Stimulated activated CD8-positive, alpha-beta memory T cell treated with anti-CD3 and anti-CD28 coated beads, Interleukin-2, amount 100 ng/mL, for 1 hour (primary cell): ENCODE measurements at places on chromosomes 2 and 18.

DNA sequence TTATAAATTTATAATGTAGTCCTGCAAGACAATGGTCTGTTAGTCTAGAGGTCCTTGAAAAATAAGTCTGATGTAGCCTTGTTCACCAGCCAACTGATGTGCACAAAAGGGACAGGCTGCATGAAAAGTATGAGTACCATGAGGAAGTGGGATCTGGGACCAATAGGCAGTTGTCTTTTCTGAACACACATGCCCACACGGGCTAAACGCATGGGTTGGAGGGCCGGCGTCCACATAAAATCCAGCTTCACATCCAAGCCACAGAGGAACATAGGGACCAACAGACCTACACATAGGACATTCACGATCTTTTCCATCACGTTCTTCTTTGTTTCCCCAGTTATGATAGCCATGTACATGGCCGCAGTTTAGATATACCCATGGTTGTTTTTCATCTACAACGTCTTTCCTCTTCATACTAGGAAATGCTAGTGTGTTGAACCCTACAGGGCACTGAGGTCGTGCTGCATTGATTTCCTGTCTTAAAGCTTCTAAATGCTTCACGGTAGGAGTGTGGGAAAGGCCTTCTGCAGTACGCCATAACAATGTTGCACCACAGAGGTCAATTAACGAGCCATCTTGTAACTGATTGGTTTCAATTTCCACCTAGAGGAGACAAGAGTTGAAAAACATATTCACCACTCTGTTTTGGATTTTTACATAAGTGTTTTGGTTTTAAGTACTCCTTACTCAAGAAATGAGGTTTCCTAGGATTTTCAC, 49.4 kb downstream of the PELI1 start:
- DNase-seq: no peak

DNA sequence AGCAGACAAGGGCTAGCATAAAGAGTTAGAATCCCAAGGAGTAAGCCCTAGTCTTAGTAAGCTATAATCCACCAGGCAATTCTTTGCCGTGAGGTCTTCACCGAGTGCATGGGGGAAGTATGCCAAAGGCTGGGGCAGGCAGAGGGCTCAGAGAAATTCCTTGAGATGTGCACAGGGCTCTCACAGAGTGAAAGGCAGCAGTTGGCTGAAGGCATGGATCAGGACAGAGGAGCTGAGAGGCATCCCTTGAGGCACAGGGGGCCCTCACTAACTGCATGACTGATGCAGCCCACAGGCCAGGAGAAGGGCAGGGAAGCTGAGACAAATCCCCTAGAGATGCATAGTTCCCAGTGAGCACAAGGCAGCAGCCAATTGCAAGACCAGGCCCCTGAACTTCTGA, 34.1 kb downstream of the PTH2R start:
- DNase-seq: no peak

DNA sequence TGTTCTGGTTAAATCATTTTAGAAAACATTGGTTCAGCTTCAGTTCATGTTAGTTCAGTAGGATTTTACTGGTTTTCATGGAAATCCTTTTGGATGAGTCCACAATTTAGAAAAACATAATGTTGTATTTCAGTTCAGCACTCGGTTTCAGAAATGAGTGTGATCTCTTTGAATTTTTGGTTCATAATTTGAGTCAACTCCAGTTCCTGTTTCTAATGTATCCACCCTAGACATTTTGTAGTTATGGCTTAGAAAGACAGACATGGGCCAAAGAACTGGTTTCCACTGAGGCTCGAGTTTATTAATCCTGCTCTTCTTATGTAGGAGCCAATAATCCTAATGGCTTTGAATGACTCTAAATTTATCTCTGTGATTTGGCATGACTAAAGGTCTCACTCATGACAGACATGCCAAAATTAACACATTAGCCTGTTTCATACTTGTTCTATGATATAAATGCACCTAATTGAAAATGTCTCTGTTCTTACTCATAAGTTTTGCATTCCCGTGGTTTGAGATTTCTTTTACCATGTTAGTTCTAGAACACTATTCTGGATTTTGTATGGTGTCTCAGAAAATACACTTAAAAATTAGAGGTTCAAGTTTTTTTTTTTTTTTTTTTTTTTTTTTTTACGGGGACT, 82.3 kb upstream of the SPRED2 start:
- no peak for DNase-seq

DNA sequence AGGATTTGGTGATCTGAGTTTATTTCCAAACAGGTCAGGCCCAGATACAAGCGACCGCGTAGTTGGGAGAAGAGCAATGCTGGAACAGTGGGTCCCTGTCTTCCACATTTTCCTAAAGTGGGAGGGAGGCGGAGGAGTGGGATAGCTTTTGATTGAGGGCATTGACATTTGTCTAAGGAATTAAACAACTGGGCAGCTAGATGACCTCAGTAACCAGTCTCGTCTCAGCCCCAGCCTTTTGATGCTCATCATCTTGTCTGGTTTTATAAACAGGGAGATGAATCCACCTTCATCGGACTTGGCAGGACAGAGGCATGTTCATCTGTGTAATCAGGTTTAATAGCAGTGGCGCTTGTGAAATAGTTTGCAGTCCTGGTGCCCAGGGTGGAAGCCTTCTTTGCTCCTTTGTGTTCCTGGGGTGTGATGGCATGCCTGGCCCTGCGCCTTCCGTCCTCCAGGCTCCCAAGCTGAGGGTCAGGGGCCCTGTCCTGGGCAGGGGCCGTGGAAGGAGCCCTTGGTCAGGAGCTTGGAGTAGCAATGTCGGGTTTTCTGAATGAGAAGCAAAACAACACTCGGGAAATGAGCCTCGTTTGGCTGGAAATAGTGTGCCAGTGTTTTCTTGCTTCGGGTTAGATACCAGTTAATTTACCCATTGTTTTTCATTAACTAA, 193.8 kb downstream of the FAM210A start:
- no peak for DNase-seq

- DNase-seq: no peak
Observed at GRCh38 chr2:127143841-127144782, 37.2 kb upstream of the BIN1 start.

DNA sequence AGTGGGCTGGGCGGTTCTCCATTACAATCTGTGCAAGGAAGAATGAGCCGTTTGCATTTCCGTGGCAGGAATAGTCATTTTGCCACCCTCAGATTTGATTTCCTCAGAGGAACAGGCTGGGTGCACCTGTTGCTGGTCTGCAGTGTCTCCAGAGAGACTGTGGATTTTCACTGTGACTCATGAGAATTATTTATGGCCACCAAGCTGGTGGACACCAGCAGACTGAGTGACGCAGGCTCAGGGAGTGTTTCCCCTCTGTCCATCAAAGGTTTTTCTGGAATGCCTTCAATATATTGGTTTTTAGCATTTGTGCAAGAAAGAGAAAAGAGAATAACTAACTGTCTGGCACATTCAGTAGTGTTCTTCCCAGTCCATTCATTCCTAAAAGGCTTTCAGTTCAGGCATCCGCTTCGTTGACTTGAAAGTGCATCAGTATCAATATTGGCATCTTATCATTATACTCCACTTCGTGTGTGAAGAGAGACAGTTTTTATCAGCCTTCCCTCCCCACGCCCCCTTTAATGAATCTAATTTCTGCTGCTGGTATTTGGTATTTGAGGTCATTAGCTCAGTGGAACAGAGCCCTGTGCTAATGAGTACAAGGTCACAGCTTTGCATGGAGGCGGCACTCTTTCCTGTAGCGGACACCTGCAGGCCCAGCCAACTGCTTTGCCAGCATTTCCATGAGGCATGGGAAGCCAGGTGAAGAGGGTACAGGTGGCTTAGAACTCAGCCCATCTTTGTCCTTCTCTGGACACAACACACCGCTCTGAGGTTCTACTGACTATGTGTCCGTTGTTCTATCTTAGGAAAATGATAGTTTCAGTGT, 39.9 kb downstream of the PRKCE start:
- DNase-seq: no peak

- DNase-seq: no peak
Observed at GRCh38 chr2:235857598-235857997, 310.6 kb downstream of the GBX2 start.

DNA sequence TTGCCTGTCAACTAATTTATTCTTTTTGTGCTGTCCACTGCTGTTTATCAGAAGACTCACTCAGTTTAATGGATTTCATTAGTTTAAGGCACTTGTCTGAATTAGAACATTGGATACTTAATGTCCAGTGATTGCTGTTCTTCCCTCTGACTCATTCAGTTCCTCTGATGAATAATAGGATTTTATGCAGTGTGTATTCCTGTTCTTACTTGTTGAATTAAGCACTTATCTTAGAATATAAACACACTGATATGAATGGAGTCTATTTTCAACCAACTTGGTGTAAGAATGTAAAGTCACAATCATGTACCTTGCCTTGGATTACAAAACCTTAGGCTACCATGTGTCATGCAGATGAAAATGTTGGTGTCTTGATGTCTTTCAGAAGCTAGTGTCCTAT, 87.0 kb upstream of the PROKR1 start:
- no peak for DNase-seq

DNA sequence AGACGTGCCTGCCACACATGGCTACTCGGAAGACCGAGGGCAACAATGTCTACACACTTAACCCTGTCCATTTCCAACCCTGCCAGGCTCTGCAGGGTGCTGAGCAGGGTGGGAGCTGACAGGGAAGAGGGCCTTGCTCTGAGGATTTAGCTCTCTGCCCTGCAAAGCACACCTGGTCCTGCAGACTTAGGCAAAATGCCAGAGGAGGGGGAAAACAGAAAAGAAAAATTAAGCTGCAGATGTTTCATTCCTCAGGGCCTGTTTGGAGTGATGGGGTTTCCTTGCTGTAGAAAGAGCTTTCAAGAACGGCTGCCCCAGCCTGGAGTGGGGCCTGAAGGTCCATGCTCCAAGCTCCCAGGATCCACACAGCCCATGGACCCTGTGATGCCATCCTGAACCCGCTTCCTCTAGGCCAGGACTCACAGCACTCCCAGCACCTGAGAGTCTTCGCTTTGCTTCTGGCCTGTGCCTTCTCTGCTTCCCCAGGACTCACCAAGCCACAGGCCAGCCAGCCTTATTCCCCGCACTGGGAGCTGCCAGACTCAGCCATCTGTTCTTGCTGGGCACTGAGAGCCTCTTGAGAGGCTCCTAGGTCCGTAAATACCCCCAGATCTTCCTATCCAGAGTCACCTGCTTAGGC, 9.1 kb upstream of the TEX51 start:
- no peak for DNase-seq

DNA sequence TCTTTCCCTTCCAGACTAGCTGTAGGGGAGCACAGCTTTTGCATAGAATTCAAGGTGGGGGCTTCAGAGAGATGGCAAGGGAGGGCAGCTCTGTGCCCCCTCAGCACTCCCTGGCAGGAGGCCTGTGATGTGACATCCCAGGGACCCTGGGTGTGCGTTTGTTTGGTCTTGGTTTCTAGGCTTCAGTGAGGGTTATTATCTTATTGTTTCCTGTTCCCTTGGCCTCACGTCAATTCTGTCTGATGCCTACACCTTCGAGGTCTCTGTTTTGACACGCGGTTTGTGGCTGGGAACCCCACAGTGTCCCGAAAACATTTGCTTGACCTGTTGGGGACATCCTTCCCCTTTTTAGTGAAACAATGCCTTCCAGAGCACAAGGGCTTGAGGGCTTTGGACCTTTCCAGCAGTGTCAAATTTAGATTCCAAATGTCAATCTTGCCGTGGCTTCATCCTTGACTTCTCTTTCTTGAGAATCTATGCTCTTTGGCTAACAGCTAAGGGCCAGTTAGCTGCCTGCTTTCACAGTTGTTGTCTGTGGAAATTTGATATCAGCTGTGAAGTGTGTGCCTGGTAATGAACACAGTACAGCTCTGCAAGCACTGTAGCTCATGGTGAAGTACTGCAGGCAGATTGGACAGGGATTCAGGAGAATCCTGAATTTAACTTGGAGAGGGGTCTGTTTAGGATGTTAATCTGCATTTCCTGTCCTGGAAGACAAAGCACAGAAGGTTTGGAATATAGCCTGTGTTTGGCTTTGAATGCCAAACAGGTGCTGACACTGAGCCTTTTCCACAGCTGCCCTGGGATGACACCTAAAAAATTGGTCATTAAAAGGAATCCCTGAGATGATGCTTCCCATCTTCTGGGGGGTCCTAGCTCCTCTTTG, 108.2 kb upstream of the CXCR4 start:
- DNase-seq: peak; percentile 20

- no peak for DNase-seq
Observed at GRCh38 chr2:212124598-212124997, 414.0 kb downstream of the ERBB4 start.

GRCh38 chr2:19899985-19900930, 1.5 kb downstream of the TTC32 start:
- DNase-seq: no peak

GRCh38 chr2:171034315-171034714, 105.3 kb downstream of the GORASP2 start:
- DNase-seq: no peak

DNA sequence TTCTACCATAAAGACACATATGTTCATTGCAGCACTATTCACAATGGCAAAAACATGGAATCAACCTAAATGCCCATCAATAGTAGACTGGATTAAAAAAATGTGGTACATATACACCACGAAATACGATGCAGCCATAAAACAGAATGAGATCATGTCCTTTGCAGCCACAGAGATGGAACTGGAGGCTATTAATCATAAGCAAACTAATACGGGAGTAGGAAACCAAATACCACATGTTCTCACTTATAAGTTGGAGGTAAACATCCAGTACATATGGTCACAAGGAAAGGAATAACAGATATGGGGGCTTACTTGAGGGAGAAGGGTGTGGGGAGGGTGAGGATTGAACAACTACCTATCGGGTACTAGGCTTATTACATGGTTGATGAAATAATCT, 7.7 kb downstream of the HMSD start:
- DNase-seq: no peak

DNA sequence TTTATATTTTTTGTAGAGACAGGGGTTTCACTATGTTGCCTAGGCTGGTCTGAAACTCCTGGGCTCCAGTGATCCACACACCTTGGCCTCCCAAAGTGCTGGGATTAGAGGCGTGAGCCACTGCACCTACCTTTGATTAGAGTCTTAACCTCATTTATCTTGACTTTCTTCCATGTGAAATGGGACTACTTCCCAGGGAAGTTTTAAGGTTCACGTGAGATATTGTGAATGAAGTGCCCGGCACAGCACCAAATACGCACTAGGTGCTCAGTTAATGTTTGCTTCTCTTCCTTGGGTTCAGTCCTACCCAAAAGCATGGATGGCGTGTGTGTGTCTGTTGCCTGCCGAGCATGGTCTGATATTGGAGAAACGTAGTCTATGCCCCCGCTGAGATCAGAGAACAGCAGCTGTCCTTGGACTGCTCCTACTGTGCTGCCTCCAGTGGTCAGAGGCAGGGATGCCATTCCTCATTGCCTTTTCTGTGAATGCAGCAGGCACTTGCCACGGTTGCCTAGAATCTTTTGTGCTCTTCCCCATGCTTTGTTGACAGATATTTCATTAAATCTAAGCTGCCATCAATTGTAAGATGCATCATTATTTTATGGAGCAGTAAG, 12.3 kb upstream of the TFCP2L1 start:
- no peak for DNase-seq

DNA sequence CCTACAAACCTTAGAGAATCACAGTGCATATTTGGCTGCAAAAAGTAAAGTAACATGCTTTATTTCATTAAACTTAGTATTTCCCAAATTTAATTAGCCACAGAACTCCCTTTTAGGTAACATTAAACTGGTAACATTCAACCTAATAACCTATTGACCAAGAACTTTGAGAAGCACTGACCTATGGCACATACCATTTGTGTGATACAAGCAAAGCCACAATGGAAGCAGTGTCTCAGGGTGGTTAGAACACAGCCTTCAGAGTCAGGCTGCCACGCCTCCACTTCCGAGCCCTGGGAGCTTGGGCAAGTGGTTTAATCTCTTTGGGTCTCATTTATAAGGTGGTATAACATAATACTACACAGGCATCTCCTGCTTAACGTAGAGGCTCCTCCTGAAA, 301.4 kb downstream of the PDE11A start:
- no peak for DNase-seq

GRCh38 chr2:69745035-69745434, 3.1 kb downstream of the ANXA4 start:
- DNase-seq: no peak
